ENCODE measurements at places on chromosomes 7 and 10.
A peak's percentile ranks its signal among the peaks of the same experiment; 100 is the strongest.

- no peak for DNase-seq
Measured at GRCh38 chr10:35486297-35486990, 118.7 kb upstream of the GJD4 start.

DNA sequence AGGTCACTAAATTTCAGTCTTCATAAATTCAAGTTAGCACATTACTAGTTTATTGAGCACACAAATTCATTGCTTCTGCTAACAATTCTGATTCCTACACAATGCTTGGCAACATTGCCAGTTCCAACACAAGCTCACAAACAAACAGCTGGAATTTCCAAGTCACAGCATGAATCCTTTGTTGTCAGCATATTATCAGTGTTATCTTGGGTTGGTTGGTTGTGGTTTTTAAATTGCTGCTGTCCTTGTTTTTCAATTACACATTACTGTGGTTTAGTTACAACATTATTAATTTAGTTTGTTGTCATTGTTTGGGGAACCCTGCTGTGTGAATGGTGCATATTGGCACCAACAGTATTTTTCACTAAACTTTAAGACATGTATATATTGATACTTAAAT lies 86.0 kb upstream of the ARID5B start:
- DNase-seq: no peak

- DNase-seq: no peak
Measured at GRCh38 chr7:41869596-41869995, 166.7 kb upstream of the INHBA start.

- no peak for DNase-seq
Measured at GRCh38 chr7:99098824-99099498, 44.9 kb downstream of the SMURF1 start.

GRCh38 chr7:12690041-12690878 lies 2.8 kb downstream of the ARL4A start:
- DNase-seq: no peak

DNA sequence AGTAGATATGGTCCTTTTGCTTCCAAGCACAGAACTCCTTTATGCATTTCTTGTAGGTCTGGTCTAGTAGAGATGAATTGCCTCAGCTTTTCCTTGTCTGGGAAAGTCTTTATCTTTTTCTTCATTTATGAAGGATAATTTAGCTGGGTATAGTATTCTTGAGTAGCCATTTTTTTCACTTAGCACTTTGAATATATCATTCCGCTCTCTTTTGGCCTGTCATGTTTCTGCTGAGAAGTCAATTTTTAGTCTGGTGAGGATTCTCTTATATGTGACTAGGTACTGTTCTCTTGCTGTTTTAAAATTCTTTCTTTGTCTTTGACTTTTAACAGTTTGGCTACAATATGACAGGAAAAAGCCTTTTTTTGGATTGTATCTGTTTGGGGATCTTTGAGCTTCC lies 68.6 kb upstream of the IMMP2L start:
- no peak for DNase-seq

DNA sequence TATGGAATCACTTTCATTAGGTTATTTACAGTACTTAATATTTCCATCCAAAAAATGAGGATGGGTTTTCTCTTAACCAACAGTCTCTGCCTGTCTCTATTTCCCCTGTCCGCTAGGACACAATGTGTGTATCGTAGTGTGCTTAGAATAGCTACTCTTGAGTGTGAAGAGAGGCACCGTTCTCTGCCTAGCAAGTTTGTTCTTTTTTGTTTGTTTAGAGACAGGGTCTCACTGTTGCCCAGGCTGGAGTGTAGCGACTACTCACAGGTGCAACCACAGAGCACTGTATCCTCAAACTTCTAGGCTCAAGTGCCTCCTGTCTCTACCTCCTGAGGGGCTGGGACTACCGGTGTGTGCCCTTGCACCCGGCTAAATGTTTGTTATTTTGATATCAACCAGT lies 121.9 kb downstream of the ANK3 start:
- peak; percentile 19 for DNase-seq

DNA sequence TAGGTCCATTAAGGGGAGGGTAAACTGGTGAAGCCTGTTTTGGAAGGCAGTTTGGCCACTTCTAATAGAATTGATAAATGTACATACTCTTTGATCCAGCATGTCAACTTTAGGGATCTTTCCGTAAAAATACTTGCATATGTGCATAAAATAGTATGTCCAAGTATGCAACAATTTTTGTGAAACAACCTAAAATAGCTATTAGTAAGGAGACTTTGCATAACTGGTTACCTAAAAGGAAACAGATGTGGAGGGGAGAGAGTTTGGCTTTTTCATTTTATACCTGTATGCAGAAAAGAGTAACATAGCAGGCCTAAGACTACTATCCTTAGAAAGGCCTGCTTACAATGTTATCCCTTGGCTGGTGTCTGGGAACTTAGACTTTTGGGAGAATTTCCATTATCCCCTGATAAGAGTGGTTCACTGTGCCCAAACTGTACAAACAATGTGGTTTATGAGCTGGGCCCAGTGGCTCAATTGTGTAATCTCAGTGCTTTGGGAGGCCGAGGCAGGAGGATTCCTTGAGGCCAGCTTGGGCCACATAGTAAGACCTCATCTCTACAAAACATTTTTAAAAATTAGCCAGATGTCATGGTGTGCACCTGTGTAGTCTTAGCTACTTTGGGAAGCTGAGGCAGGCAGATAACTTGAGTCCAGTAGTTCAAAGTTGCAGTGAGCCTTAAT lies 21.3 kb downstream of the PTPN12 start:
- DNase-seq: no peak
